ENCODE measurements at places on chromosomes 3 and 15.

DNA sequence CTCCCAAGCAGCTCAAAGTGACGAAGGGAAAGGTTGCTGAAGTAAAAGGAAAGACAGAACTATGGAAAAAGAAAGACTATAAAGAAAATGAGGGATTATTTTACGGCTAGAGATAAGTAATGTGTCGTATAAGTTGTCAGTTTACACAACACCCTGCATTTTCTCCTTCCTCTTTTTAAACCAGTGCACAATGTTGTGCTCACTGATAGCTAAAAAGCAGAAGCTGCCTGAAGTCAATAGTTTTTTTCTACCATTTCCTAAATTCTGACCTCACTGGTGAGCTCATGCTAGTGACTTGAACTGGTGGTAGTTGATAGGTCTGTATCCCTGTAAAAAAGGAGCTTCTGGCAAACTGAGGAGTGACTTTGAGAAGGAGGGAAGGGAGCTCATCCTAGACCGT lies 368.6 kb upstream of the GBE1 start:
- no peak for DNase-seq

- DNase-seq = no peak
Measured at GRCh38 chr3:46564190-46565021, 1.7 kb downstream of the LRRC2 start.

DNA sequence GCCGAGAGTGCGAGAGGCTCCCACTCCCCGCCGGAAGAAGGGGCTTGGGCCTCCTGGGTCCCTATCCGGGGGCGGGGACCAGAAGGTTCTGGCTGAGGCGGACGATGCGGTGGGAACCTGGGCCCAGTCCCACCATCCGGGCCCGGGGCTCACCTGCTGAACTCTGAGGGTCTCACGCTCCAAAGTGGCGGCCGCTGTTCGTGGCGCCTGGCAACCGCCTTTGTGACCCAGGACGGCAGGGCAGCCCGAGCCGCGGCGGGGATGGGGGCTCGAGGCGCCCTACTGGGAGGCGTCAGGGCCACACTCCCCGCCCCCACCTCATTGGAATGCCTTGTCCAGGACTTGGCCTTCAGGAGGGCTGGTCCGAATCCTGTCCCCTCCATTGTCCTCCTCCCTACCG lies at the start of gene FANCD2OS:
Gene FANCD2OS, minus strand, starts transcription at position 165 of the 400 bp plus-strand sequence. CDS start 3,481 bp downstream, outside the sequence.
- DNase-seq = no peak

DNA sequence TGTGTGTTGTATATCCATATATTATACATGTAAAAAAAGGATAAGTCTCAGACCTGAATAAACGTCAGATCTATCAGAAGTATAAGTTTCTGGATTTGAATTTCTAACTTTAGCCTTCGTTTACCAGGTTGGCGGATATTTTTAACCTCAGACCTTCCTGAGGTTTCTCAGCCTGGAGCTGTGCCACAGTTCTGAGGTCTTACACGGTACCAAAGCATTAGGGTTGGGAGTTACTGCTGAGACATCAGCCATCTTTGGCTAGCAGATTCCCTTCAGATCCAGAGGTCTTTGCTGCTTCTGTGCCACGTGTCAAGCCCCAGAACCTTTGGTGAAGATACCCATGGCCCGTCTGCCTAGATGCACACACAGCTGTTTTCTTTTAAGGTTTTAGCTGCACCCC lies 84.7 kb downstream of the PPP2R3A start:
- no peak for DNase-seq

DNA sequence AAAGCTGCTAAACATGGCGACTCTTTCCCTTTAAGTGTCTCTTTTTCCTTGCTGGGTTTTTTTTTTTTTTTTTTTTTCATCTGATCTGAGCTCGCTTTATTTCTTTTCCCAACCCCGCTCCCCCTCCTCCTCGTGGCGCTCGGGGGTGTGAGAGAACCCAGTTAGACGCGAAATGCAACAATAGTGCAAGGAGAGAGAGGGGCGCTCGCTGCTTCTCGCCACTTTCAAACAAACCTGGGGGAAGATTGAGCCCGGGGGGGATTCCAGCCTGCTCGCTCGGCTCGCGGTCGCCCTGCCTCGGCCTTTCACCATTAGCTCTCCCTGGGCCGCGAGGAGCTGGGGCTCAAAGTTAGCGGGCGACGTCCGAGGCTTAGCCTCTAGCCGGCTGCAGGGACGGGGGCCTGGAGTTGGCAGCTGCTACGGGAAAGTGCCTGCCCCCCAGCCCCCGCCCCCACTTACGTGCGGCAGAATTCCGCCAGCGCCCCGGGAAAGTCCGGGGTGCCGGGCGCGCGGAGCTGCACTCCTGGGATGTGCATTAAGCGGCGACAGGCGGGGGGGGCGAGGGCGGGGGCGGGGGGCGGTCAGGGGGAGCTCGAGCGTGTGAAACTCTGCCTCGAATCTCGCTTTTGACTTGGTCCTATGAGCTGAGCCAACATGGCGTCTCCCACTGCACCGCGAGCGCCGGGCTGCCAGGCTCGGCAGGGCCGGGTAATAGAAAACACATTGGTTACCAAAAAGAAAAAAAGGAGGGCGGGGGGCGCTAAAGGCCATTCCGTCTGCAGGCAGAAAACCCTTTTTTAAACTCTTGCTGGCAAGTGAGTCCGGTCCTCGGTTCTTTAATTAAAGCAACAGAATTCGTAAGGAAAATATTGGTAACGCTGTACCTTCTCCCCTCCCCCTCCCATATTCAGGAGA lies 10.4 kb downstream of the NR2F2 start:
- peak; percentile 49 for DNase-seq

- DNase-seq = no peak
Measured at GRCh38 chr3:189803254-189803653, 172.1 kb downstream of the TP63 start.

GRCh38 chr15:70258369-70259027 lies 160.8 kb upstream of the TLE3 start:
- no peak for DNase-seq

- DNase-seq = peak; percentile 16
Measured at GRCh38 chr15:83697716-83698115, 43.8 kb downstream of the ADAMTSL3 start.

DNA sequence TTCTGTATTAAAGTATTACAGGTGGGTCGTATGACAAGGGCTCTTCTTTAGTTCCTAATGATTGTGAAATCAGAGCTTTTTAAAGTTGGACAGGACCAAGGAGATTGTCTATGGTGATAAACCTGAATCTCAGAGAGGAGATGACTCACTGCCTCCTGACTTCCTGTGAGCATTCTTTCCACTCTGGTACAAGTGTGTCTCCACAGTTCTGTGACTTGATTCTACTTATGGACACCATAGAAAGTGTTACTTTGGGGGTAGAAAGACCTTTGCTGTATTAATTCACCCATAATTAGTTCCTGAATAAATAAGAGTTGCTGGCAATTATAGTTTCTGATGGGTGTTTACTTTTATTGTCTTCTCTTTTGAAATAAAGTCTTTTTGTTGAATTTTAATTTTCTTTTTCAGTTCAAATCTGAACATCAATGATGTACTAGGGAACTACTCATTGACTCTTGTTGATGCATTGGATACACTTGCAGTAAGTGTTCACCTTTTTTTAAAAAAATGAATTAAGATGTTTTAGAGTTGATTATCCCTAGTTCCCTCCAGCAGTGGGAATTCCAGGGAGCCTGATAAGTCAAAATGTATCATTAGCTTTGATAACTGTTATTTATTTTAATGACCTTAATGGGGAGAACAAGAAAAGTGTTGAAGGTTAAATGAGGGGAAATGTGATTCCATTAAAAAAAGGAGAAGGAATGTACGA lies 7.4 kb downstream of the EDEM1 start:
- peak; percentile 81 for DNase-seq

GRCh38 chr15:50655555-50655954 lies 31.0 kb downstream of the TRPM7 start:
- no peak for DNase-seq

- DNase-seq = no peak
Measured at GRCh38 chr3:4979428-4980228, at the start of gene BHLHE40. TSS of gene BHLHE40 (plus strand) at chr3:4979437. CDS start at chr3:4979719, 282 bp downstream.

GRCh38 chr15:50872832-50873426 lies 35.6 kb upstream of the AP4E1 start:
- DNase-seq = no peak

DNA sequence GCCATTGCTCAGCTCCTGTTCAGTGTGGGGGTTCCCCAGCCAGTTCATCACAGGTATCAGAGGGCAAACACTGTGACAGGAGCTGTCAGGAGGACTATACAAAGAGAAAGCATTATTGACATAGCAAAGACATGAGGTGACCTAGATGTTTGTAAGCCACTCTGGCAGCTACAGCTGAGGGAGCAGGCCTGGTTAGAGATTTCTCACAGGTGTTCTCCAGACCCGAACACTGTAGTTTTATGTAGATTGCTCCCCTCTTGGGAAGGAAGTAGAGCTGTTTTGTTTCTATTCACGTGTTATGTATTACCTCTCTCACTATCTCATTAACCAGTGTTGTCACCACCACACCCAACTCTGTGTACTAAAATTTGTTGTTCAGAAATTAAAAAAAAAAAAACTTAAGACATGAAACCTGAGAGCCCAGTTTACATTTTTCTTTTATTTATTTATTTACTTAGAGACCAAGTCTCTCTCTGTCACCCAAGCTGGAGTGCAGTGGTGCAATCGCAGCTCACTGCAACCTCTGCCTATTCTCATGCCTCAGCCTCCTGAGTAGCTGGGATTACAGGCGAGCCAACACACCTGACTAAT lies 123.7 kb downstream of the RBPMS2 start:
- no peak for DNase-seq

DNA sequence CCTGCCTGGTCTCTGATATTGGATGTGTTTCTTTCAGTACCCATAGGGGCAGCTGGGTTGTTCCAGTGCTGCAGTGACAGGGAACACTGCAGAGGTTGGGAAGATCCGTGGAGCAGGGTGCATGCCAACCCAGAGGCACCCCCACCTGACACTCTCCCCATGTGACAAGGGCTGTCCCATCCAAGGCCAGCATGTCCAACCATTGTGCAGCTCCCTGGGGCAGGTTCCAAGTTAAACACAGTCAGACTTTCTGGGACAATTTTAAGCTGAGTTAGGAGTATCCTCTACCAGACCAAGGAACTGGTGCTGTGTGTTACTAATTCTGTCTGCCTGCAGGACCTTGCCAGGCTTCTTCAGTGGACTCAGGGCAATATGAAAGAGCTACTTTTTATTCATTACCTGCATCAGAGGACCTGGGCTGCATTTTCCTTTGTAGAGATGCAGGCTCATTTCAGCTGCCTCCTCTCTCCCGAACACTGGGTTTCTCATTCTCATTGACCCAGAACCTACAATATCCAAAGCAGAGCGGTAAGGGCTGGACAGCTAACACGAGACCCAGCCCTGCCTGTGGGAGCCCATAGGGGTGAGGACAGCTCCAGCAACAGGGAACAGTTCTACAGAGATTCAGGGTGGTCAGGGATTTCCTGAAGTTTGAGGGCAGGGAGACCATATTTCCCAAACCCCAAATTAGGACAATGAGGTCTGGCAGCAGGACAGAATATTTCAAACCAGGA lies 72.7 kb downstream of the SPSB4 start:
- no peak for DNase-seq

DNA sequence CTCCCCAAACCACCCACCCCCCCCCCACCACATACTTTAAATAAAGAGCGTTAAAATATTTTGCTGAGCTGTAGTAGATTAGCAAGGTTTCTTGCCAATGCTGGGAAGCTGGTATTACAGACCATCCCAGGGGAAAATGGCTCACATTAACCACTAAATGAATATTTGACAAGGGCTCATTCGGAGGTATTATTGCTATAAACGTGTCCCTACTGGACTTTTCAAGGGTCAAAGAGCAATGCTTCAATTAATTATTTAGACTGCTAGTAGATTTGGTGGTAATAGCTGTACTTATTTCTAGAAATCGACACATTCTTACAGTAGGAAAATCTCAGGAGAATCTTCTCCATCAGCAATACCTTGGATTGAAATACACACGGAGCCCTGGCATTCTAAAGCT lies 5.2 kb downstream of the SOX2 start:
- no peak for DNase-seq

GRCh38 chr3:153752405-153753027 lies 368.7 kb upstream of the ARHGEF26 start:
- DNase-seq = no peak

GRCh38 chr15:30889196-30889595 lies 14.5 kb upstream of the FAN1 start:
- no peak for DNase-seq

DNA sequence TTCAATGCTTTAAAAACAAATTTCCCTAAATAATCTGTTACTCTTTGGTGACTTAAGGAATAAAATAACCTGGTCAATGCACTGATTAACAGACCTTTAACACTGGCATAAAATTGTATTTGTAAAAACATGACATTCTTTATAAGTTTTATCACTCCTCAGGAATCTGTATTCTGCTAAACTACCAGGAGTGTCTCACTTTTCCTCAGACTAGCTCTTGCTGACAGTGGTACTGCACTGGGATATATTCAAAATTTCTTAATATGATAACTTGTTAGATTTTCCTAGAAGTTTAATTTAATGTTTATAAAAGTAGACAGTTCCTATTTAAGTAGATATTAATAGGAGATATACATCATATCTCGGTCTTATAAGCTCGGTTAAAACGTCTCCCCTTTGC lies 363.4 kb upstream of the ARHGEF26 start:
- no peak for DNase-seq

DNA sequence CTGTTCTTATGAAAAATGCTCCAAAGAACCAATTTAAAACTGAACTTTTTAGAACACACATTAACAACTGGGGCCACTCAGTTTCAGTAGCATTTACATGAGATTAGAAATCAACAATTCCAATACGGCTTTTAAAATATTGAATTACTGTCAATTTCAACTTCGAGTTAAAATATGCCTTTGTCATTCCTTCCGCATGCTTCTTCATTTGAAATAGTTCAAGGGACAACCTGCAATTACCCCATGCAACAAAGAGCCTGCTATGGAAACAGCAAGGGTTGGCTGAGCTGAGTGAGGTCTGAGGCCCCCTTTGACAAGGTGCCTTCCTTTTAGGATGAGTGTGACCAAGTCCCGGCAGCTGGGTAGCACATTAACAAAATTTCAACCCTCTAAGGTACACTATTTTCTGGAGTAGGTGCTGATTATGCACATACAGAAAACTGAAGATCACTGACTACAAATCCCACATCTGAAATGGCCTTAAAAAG lies 11.6 kb downstream of the PDCD10 start:
- no peak for DNase-seq

DNA sequence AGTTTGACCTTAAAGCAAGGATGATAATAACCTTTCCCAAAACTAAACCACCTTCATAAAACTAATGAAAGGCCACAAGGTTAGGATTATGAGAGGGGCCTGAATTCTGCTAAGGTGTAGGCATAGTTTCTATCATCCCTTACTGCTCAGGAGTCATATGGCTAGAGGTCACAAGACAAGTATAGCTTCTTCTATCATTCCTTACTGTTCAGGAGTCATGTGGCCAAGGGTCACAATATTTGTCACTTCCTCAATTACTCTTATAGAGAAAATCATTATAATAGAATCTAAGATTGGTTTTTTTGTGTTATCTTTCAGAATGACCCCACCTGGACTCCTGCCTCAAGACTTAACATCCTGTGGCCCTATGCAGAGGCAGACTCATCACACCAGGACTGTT lies 36.6 kb downstream of the HERC1 start:
- DNase-seq = no peak

GRCh38 chr3:103851793-103852192 lies 1417.0 kb downstream of the ZPLD1 start:
- no peak for DNase-seq

GRCh38 chr3:16912400-16913263 lies 27.9 kb downstream of the PLCL2 start:
- no peak for DNase-seq
